ENCODE measurements at places on chromosomes 11 and 22. TPM values are rescaled to one million over a fixed set of nuclear protein-coding genes. Genes with fewer than 3 reads are reported as not detected.

DNA sequence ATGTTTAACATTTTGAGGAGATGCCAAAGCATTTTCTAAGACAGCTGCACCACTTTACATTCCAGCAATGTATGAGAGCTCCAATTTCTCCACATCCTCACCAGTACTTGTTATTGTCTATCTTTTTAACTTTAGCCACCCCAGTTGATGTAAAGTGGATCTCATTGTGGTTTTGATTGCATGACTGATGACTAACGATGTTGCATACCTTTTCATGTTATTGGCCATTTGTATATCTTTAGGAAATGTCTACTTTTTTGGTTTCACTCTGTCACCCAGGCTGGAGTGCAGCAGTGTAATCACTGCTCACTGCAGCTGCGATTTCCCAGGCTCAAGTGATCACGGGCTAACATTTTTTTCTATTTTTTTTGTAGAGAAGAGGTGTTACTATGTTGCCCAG lies 8.9 kb downstream of the TTC28 start:
- no peak for DNase-seq

GRCh38 chr11:75771646-75772410 lies 3.2 kb downstream of the DGAT2 start:
- DNase-seq, result no peak

DNA sequence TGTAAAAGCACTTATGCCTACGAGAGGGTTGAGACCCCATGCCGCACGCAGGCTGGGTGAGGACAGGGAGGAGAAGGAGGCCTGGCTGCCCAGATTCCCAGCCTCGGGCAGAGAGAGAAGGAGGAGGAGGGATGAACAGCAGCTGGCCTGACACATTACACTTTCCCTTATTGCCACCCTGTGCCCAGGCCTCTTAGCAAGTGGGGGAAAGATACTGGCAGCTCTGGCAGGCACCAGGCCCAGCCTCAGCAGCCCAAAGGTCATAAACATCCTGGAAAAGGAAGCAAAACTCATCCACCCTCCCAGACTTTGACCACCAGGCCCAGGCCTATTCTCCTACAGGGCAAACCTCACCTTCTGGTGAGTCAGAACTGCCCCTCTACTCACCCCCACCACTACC lies 4.7 kb downstream of the PLAAT3 start:
- no peak for DNase-seq

DNA sequence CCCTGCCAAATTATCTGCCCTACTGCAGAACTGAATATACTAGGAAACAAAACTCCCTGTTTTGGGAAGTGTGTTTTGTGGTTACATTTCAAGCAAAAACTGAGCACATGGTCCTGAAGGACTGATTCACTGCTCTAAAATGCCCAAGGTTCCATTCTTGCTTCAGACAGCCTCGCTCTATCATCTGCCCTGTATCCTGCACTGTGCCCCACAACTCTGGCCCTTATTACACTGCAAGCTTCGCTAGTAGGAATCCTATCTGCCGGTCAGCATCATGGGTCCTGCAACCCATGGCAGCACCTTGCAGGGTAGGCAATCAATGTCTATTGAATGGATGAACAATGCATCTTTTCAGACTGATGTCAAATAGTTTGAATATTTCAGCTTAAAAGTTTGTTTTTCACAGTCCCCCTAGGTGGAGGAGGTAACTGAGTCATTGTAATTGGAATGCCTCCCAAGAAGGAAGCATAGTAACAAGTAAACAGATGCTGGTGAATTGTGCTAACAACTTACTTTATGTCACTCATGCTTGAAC lies 21.3 kb downstream of the LAYN start:
- DNase-seq, result no peak

DNA sequence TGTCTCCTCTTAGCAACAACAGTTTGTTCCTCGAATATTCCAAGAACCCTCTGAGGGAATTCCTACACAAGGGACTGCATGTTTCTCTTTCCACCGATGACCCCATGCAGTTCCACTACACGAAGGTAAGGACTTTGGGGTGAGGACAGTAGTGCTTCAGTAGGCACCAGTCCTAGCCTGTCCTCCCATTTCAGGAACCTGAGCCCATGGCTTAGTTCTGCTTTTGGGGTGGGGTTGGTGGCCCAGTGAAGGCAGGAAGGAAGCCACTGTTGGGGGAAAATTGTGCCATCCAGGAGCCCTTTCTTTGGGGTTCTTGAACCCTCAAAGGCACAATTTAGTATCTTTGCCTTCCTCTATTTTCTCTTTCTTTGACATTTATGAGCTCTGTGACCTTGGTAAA lies 38.2 kb downstream of the RNF141 start:
- DNase-seq, result no peak

Gene ACRV1
- not detected for total RNA-seq

Gene IGSF9B
- 3.4 TPM for total RNA-seq

Gene LMNTD2
- 16.9 TPM for total RNA-seq

Gene CREB3L1
- 0.17 TPM for total RNA-seq

Gene LMO1
- total RNA-seq, result not detected
